CD4-positive, alpha-beta T cell treated with Interferon gamma for 1 hour (primary cell): ENCODE measurements at places on chromosomes 4 and X.

DNA sequence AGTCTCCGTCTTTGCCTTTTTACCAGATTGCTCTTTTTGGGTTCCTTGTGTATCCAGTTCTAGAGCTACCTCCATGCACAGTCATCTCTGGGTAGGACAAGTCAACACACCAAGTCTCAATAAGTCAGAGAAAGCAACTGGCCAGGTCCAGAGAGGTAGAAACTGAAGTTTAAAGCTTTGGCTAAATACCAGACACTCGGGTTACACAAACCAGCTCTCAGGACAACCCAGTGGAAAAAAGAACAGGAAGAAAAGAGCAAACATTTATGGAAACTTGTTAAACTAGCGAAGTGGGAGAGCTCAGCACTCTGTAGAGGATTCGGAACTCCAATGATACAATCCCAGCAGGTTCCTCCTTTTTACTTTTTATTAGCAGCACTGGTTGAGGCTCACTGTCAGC is 291.0 kb upstream of the CPEB2 start:
- DNase-seq, result no peak

GRCh38 chr4:15753786-15754185 is 24.3 kb upstream of the CD38 start:
- no peak for DNase-seq

DNA sequence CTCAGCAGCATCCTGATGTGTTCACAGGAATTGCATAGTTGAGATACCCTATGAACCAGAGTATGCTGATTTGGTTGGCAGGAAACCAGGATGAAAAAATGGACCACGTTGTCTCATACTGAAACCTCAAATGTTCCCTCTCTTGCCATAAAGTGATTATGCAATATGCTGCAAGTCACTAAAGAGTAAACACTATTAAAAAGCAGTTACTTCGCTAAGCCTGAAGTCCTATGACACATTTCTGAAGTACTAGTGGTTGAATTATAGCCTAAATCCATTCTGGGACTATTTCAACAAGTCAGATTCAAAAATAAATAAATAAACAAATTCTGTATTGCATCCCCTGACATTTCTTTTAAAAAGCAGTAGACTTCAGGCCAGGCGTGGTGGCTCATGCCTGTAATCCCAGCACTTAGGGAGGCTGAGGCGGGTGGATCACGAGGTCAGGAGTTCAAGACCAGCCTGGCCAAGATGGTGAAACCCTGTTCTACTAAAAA is 106.0 kb upstream of the NAP1L5 start:
- DNase-seq, result no peak

GRCh38 chr4:139558235-139559088 is 2.4 kb upstream of the SETD7 start:
- DNase-seq, result no peak

DNA sequence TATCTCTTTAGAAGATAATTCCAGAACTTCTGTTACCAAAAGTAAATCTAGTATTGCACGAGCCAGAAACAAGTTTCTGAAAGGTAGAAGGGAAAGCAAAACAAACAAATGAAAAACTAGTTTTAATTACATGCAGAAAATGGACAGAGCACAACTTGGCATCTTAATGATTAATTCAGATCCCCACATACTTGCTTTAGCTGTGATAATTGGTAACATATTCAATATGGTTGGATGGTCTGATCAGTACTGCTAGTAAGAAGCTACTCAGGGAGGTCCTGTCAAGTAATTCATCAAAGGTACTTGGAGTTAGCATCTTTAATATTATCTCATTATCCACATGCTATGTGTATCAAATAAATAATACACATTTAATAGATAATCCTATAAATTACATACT is 204.3 kb downstream of the TRAM1L1 start:
- DNase-seq, result no peak

DNA sequence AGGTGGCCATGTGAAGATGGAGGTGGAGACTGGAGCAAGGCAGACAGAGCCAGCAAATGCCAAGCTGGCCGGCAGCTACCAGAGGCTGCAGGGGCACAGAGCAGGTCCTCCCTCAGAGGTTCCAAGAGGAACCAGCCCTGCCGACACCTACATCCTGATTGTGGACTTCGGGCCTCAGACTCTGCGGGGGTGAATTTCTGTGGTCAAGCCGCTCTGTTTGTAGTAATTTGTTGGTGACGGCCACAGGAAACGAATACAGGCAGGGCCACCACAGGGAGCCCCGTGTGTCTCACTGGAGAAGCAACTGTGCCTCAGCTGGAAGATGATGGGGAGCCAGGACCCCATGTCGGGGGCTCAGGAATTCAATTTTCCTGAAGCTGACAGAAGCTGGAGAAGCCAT is 28.3 kb downstream of the ZFYVE28 start:
- no peak for DNase-seq

GRCh38 chrX:28124416-28124815 is 143.2 kb upstream of the DCAF8L1 start:
- DNase-seq, result no peak

- no peak for DNase-seq
Measured at GRCh38 chrX:69501429-69501828, 2.7 kb upstream of the NALF2 start.

GRCh38 chr4:8831221-8832112 is 40.2 kb downstream of the HMX1 start:
- DNase-seq, result no peak

DNA sequence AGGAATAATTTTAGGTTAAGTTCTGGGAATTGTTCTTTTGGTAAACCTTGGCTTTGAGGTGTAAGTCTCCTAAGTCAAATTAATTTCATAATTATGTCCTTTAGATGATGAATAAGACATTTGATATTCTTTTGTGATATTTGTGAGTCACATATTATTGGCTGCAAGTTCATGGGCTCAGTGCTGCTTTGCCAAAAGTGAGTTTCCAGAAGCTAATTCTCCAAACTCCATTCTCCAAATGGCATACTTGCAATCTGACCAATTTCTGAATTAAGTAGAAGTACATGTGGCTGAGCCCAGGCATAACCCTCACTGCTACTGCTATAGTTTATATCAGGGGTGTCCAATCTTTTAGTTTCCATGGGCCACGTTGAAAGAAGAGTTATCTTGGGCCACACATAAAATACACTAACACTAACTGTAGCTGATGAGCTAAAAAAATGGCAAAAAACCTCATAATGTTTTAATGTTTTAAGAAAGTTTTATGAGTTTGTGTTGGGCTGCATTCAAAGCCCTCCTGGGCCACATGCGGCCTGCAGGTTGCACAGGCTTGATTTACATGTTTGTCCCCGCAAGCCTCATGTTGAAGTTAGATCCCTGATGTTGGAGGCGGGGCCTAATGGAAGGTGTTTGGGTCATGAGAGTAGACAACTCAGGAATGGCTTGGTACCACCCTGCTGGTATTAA is 196.1 kb downstream of the ZNF330 start:
- DNase-seq, result no peak

- no peak for DNase-seq
Measured at GRCh38 chr4:8596891-8597290, 4.3 kb downstream of the CPZ start.

- no peak for DNase-seq
Measured at GRCh38 chr4:174135530-174135929, 147.9 kb downstream of the FBXO8 start.

DNA sequence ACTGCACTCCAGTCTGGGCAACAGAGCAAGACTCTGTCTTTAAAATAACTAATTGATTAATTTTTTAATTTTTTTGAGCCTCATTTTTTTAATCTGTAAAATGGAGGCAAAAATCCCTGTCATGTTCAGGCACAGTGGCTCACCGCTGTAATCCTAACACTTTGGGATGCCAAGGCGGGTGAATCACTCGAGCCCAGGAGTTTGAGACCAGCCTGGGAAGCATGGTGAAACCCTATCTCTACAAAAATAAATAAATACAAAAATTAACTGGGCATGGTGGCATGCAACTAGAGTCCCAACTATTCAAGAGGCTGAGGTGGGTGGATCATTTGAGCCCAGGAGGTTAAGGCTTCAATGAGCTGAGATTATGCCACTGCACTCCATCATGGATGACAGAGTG is 15.4 kb downstream of the AMTN start:
- no peak for DNase-seq

GRCh38 chrX:10007621-10008020 is 40.5 kb downstream of the CLDN34 start:
- DNase-seq, result no peak

DNA sequence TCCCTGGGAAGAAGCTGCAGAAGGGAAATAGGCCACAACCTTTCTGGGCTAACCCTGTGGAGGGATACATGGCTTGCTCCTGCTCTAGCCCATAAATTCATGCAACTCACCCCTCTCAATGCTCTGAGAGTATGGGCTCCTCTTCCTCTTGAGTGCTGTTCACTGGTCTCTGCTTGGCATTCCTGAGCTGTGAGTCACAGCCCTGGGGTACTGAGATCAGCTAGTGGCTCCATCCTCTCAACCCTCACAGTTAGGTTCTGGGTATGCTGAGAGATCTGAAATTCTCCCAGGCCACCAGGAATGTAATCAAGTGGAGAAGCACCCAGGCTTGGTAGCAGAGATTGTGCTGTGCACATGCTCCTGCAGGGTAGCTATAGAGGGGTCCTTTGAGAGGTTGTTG is 60.6 kb upstream of the SPANXN2 start:
- DNase-seq, result no peak

DNA sequence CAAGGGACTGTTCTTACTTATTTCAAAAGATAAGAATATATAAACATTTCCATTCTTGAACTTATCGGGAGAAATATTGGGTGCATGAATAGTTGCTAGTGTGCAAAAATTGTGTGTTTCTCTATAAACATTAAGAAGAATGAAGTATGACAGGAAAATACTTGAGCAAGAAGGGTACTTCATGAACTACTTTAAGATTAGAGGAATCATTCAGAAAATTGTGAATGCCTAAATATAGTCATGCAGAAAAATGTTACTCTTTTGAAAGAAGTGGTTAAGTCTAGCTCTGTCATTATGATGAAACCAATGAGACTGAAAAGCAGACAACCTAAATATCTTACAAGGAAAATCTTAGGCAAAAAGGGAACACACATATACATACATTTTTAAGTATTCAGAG is 207.8 kb upstream of the PCDH18 start:
- no peak for DNase-seq

DNA sequence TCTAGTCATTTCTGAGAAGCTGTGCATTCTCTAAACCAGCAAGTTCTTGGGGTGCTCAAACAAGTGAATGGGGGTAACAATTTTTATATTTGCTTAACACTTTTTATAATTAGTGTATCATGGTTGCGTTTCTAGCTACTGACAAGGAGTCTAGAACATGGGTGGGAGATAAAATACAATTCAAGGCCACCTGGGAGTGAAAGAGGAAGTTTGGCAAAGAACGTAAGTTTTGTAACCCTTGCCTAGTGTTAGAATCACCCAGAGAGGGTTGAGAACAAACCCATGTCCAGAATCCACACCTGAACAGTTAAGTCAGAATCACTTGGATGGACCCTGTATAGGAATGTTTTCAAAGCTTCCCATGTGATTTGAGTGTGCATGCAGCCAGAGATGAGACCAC is 92.7 kb downstream of the AFF2 start:
- no peak for DNase-seq

- no peak for DNase-seq
Measured at GRCh38 chr4:186566068-186566467, 10.7 kb upstream of the MTNR1A start.
